ENCODE measurements at places on chromosomes 11 and 22.

GRCh38 chr22:48939441-48940265 is 888.0 kb downstream of the BRD1 start:
- no peaks in the 10 kb centered on the region for H3K4me1 ChIP-seq
- H3K4me3 ChIP-seq: no peak overlapping the region
- no peak overlapping the region for H3K27ac ChIP-seq
- DNase-seq: no peak
- H3K27me3 ChIP-seq: no peaks in the 10 kb centered on the region

GRCh38 chr11:36061471-36061870 is 117.6 kb downstream of the LDLRAD3 start:
- no peak for DNase-seq
- no peaks in the 10 kb centered on the region for H3K36me3 ChIP-seq
- no peaks in the 10 kb centered on the region for H3K27me3 ChIP-seq
- H3K27ac ChIP-seq: peak overlapping the region; percentile 51

GRCh38 chr11:19301361-19301760 is 60.6 kb upstream of the E2F8 start:
- no peaks in the 10 kb centered on the region for H3K27me3 ChIP-seq
- H3K27ac ChIP-seq: no peak overlapping the region
- H3K4me3 ChIP-seq: no peak overlapping the region

DNA sequence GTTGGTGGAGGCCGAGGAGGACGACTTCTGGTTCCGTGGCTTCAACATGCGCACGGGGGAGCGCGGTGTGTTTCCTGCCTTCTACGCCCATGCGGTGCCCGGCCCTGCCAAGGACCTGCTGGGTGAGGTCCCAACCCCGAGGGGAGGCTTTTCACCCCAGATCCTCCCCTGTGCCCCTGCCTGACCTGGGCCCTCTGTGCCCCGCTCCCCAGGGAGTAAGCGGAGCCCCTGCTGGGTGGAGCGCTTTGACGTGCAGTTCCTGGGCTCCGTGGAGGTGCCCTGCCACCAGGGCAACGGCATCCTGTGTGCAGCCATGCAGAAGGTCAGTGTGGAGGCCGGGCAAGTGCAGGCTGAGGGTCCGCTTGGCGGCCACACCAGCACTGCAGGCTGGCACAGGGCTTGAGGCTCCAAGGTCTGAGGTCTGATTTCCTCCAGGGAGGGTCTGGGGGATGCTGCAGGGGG is 5.1 kb downstream of the MAPK8IP2 start:
- no peak overlapping the region for H3K27ac ChIP-seq
- peak; percentile 39 for DNase-seq
- no peak overlapping the region for H3K4me3 ChIP-seq
- no peaks in the 10 kb centered on the region for H3K4me1 ChIP-seq
- peaks cover 66% of the 10 kb centered on the region for H3K27me3 ChIP-seq

- no peaks in the 10 kb centered on the region for H3K36me3 ChIP-seq
- no peak overlapping the region for H3K4me3 ChIP-seq
Measured at GRCh38 chr11:58928107-58928499, 11.2 kb upstream of the GLYATL1 start.

- no peak for DNase-seq
- peaks cover 37% of the 10 kb centered on the region for H3K36me3 ChIP-seq
- H3K27me3 ChIP-seq: no peaks in the 10 kb centered on the region
Measured at GRCh38 chr11:1013631-1013935, 22.9 kb downstream of the MUC6 start.

DNA sequence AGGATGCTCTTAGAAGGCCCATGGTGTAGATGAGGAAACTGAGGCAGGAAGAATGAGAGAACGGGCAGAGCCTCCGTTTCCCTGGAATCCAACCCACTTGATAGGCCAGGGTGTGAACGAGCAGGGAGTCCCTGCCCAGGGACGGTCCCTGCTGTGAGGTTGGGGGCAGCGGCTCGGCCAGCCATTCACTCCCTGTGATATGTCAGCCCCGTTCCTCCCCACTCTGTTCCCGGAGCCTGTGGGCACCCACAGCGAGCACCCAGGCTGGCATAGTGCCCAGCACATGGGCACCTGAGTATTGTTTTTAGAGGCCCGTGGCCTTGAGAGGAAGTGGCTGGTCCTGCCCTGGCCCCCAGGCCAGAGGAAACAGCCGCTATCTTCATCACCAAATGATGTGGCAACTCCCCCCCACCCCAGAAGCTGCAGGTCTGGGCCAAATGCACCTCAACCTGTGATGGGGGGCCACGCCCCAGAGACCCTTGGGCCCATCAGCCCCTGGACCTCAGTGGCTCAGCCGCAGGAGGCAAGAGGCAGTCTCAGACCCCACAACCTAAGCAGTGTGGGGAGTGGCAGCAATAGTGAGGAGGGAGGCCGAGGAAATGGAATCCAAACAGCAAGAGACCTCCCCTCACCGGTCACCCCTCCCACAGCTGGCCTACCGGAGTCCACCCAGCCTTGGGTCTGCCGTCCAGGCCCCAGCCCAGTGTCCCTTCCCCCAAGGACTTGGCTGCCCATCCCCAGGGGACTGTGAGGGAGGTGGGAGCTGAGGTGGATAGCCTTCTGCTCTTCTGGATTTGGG is 2.1 kb downstream of the ALDH3B1 start:
- no peak overlapping the region for H3K4me3 ChIP-seq
- H3K36me3 ChIP-seq: peaks cover 30% of the 10 kb centered on the region
- DNase-seq: no peak
- H3K27ac ChIP-seq: peak overlapping the region; percentile 91
- peaks cover 5% of the 10 kb centered on the region for H3K27me3 ChIP-seq

DNA sequence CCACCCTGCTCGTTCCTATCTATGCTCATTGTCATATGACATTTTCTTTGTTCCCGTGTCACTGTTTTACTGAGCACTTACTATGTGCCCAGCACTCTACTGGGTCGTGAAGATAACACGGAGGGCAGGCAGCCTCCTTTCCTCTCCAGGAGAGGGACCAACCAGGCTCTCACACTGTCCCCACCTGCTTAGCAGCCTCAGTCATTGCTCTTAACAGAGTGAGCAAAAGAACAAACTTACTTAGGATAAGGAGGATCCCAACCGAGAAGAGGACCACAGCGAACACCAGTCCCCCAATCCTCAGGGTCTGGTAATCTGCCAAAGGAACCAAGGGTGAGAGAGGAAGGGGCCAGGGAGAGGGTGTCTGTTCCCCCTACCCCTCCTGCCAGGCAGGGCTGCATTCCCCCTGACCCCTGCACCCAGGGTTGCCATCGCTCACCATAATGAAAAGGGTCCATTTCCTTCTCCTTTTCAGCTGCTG is 17.0 kb upstream of the FXYD2 start:
- DNase-seq: no peak
- no peak overlapping the region for H3K4me3 ChIP-seq

- H3K4me3 ChIP-seq: no peak overlapping the region
- H3K27ac ChIP-seq: no peak overlapping the region
- no peak for DNase-seq
- H3K27me3 ChIP-seq: no peaks in the 10 kb centered on the region
- H3K4me1 ChIP-seq: no peaks in the 10 kb centered on the region
- peaks cover 6% of the 10 kb centered on the region for H3K36me3 ChIP-seq
Measured at GRCh38 chr11:86256608-86257007, 12.1 kb downstream of the EED start.

DNA sequence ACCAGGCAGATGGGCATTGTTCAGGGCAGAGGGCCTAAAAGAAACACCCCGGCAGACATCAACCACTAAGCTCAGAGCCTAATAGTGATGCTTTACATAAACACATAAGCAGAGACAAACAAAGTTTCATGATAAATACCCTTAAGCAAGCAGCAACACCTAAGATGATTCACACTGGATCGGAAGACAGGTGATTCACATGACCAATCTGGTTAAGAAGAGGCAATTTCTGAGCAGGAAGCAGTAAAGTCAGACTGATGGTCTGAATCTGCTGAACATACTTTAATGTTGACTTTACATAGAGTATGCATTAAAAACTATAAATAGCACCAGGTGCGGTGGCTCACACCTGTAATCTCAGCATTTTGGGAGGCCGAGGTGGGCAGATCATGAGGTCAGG is 56.1 kb downstream of the SYN3 start:
- no peak overlapping the region for H3K27ac ChIP-seq
- no peaks in the 10 kb centered on the region for H3K27me3 ChIP-seq
- H3K36me3 ChIP-seq: no peaks in the 10 kb centered on the region
- no peak for DNase-seq

- H3K27ac ChIP-seq: no peak overlapping the region
- no peaks in the 10 kb centered on the region for H3K36me3 ChIP-seq
- H3K4me3 ChIP-seq: no peak overlapping the region
- no peak for DNase-seq
Measured at GRCh38 chr11:13104619-13105236, 95.6 kb downstream of the RASSF10 start.

DNA sequence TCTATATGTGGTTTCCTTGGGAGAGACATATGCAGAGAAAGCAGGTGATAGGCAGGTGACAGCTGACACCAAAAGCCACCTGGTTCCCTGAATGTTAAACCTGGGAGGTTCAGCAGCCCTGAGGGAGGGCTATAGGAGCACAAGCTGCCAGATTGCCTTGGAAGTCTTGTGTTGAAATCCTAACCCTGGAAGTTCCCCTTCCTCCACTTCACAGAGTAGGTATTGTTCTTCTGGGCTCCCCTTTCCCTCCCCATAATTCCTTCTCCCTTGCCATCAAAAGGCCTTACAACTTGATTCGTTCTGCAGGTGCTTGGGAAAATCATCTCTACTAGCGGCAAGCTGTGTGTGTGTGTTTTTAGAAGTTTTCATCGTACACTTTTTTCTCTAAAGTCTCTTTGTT is 5.4 kb downstream of the LDLRAD3 start:
- H3K27me3 ChIP-seq: no peaks in the 10 kb centered on the region
- H3K4me3 ChIP-seq: no peak overlapping the region
- H3K27ac ChIP-seq: no peak overlapping the region
- H3K4me1 ChIP-seq: peaks cover 18% of the 10 kb centered on the region

DNA sequence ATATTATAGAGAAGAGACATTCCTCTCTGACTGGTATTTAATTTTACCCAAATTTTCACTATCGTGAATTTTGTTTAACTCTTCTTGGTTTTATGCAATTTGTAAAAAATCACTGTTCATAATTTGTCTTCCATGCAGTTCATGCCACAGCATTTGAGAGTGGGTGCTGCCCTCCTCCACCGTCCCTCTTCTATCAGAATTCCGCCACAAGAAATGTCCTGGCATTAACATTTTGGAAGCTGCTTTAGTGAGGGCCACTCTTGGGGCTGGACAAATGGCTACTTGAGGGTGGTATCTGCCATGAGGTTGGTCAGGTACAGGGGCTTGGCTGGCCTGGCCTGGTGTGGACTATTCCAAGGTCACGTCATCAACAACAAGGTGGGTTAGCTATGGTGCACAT is 68.3 kb upstream of the CLDN5 start:
- H3K36me3 ChIP-seq: no peaks in the 10 kb centered on the region
- no peaks in the 10 kb centered on the region for H3K27me3 ChIP-seq
- no peak overlapping the region for H3K27ac ChIP-seq
- peaks cover 20% of the 10 kb centered on the region for H3K4me1 ChIP-seq
- H3K4me3 ChIP-seq: no peak overlapping the region
- DNase-seq: no peak

GRCh38 chr22:29737251-29738117 is 17.7 kb downstream of the CABP7 start:
- DNase-seq: no peak
- H3K27ac ChIP-seq: no peak overlapping the region
- H3K27me3 ChIP-seq: no peaks in the 10 kb centered on the region
- H3K4me3 ChIP-seq: no peak overlapping the region

DNA sequence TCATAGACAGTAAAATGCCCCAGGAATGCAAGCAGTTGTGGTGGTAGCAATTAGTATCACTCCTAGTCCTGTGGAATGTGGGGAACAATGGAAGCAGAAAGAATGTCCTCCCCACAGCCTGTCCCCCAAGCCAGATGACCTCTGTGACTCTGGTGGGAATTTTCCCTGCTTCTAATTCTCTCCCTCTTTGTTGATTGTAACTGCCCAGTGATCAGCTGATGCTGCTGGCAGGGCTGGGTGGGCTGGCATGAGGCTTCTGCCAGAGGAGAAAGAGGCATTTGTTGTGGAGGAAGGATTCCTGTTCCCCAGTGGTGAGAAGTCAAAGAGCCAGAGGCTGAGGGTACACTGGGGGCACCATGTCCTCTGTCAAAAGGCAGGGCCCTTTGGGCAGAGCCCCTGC is 116.7 kb upstream of the NCAM1 start:
- no peaks in the 10 kb centered on the region for H3K4me1 ChIP-seq
- no peak overlapping the region for H3K4me3 ChIP-seq
- no peak overlapping the region for H3K27ac ChIP-seq
- no peaks in the 10 kb centered on the region for H3K27me3 ChIP-seq

DNA sequence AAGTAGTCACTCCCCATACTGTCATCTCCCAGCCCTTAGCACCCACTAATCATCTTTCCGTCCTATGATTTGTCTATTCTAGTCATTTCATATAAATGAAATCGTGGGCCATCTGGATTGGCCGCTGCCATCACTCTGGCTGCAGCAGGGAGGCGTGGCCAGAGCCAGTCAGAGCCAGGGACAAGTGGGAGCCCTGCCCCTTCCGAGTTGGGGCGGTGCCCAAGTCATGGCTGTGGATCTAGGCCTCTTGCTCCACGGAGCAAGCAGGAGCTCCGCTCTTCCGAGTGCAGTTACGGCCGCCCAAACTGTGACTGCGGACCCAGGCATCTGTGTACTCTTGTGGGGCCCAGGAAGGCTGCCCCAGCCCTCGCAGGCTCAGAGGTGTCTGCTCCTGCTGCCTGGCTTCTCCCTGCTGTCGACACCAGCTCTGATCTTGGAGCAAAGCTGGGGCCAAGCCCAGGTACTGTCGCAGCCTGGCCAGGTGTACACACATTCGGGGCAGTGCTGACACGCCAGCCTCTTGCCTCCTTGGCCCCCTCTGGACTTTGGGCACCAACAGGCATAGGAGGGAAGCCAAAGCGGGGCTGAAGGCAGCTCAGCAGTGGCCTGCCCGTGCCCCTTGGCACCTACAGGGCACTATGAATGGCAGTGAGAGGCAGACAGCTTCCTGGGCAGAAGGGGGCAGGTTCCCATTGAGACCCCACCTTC is 8.4 kb downstream of the MRPL48 start:
- H3K27ac ChIP-seq: no peak overlapping the region
- H3K4me3 ChIP-seq: no peak overlapping the region
- no peak for DNase-seq

All from spleen (tissue), 13 donors.